8988T (cell line): ENCODE measurements at places on chromosomes 1 and 21.

DNA sequence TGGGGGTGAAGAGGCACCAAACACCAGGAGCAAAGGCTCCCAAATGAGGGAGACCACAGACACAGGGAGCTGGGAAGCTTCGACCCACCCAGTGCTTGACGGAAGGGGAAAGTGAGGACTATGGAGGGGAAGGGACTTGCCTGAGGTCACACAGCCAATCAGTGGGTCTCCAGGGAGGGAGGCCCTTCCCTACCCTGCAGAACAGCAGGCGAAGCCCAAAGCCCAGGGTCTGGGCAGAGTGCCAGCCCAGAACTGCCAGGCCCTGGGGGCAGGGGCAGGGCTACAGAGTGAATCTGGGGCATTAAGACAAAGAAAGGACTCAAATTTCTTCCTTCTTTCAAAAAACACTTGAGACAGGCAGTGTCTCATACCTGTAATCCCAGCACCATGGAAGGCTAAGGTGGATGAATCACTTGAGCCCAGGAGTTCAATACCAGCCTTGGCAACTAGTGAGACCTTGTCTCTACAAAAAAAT is 45.5 kb upstream of the ECE1 start:
- no peak for DNase-seq

DNA sequence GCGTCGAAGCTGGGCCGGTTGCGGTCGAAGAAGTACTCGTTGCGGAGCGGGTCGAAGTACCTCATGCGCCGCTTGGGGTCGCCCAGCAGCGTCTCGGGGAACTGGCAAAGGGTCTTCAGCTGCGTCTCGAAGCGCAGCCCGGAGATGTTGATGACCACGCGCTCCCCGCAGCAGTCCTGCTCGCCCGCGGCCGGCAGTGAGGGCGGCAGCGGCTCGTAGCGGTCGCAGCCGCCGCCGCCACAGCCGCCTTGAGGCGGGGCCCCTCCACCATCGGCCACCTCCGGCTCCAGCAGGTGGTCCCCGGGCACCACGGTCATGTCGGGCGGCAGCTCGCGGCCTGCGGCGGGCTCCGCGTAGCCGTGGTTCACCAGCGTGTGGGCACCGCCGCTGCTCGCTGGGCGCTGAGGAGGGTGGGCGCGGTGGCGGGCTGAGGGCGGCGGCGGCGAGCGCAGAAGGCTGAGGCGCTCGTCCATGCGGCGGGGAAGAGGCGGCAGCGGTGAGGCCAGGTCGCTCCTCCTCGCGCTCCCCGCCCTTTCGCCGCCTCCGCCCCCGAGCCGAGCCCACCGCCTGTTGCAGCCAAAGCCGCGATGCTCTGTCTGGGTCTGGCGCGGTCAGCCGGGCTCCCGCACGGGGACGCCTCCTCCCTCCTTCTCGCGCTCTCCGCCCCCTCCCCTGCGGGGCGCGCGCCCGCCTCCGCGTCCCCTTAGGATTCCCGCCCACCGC is at the start of gene KCNA3:
Gene KCNA3, minus strand, starts transcription at position 604 of the 723 bp plus-strand sequence. Its CDS starts 131 bp downstream, at position 473.
- DNase-seq = no peak

- no peak for DNase-seq
Measured at GRCh38 chr1:178945763-178946266, 74.9 kb upstream of the ANGPTL1 start.

GRCh38 chr1:115347282-115347681 is 9.2 kb upstream of the NGF start:
- DNase-seq = no peak

- peak; percentile 29 for DNase-seq
Measured at GRCh38 chr1:8197493-8198282, 120.2 kb upstream of the SLC45A1 start.

GRCh38 chr1:174358786-174359453 is 88.8 kb upstream of the GPR52 start:
- DNase-seq = no peak

DNA sequence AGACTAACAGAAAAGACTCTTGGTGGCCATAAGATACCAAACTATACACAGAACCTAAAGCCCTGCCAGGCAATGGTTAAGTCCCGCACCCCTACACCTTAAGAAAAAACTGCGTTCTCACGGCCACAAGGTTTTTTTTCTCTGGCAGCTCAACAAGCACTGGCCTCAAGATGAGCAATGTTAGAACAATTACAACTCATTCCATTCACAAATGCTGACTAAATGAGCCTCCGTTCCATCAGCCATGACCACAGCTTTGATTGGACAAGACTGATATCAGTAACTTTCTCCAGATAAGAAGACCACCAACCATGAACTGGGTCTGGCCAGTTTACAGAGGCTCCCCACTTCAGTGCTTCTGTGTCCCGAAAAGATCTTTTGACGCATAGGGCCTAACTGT is 31.9 kb downstream of the SEC16B start:
- DNase-seq = no peak

DNA sequence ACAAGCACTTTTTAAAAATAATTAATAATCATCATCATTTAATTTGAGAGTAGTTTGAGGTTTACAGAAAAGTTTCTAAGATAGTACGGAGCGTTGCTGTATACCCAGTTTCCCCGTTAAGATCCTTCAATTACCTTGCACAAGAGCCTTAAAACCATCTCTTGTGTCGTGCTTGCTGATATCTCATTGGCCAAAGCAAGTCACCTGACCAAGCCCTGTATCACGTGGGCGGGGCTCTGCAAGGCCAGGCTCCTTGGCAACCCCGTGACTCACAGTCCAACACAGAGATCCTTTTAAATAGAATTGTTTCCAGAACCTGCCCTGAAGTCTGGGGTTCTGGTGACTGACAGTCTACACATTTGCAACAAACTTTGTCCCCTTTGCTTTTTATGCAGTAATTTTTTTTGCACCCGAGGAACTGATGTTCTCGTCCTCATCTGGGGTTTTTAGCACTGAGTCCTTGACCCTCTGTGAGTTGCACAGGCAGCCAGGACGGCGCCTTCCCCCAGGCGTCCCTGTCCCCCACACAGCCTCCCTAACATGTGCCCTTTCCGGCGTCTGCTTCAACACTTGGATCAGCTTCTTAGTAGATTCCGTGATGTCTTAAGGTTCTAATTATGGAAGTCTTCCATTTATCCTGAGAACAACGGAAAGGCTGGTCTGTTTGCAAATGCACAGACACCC is 183.3 kb upstream of the TMEM51 start:
- no peak for DNase-seq

GRCh38 chr1:27106561-27107323 is 48.2 kb downstream of the SLC9A1 start:
- no peak for DNase-seq

DNA sequence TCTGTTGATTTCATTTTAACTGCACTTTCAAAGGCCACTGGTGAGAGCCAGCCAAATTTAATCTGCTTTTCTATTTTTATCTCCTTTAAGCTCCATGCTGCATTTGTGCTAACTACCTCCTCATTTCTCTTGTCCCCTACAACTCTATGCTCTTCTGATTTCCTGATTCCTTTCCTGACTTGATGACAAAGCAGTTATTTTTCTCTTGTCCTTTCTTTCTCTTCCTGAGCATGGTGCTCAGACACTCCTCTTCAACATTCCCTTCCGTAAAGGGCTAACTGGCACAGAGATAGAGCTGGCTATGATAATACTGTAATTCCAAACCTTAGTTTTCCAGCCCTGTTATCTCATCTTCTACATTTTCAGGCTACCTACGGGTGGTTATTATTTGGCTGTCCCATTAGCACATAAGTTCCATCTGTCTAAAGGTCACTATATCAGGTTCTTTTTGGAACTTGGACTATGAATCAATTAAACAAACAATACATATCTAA is 6.8 kb upstream of the BCAS2 start:
- no peak for DNase-seq

DNA sequence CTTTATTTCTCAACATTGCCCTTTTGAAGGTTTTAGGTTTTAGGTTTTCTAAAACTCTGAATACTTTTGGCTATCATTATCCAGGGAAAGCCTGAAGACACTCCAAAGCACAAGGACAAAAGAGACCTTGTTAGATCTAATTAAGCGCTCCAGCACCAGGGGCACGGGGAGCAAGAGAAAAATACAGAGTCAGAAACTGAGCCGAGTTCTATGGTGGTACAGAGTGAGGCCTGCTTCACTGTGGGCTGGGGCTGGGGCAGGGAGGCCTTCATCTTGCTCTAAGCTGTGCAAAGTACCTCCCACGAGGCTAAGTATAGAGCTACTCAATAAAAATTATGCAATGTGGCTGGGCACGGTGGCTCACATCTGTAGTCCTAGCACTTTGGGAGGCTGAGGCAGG is 19.7 kb upstream of the RAB4A start:
- no peak for DNase-seq

DNA sequence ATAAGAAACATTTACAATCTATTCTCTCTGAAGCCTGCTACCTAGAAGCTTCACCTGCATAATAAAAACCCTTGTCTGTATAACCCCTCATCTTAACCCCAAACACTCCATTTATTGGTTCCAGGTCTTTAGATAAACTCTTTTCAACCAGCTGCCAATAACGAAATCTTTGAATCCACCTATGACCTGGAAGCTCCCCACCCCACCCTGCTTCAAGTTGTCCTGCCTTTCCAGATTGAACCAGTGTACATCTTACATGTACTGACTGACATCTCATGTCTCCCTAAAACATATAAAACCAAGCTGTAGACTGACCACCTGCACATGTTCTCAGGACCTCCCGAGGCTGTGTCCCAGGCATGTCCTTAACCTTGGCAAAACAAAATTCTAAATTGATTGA is 50.7 kb upstream of the VWA5B1 start:
- no peak for DNase-seq

- DNase-seq = no peak
Measured at GRCh38 chr1:225366552-225366951, 61.3 kb downstream of the LBR start.

- no peak for DNase-seq
Measured at GRCh38 chr21:31675318-31675717, 15.8 kb downstream of the SOD1 start.

- DNase-seq = no peak
Measured at GRCh38 chr21:26782331-26782730, 62.9 kb downstream of the ADAMTS1 start.

GRCh38 chr1:185565302-185565701 is 168.9 kb upstream of the HMCN1 start:
- DNase-seq = no peak

DNA sequence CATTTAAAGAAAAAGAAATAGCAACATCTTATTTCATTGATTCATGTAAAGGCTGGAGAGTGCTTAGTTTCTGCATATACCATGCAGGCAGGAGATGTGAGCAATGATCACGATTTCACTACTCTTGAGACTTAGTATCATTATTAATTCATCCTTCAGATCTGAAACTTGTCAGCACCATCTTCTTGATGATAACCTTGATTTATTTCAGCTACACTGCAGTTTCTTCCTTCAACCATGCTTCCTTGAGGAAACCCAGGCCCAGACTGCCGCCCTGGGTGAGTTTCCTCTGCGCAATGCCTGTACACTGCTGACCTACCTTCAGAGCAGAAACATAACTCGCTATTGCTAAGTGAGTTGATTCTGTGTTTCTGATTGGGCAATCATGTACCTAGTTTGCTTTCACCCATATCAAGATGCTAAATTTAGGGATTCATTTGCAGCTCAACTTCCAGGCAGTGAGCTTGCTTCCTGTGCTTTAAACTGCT is 13.5 kb upstream of the BCL10 start:
- DNase-seq = no peak

- DNase-seq = no peak
Measured at GRCh38 chr1:165807613-165808012, 19.8 kb upstream of the UCK2 start.

GRCh38 chr1:147781056-147781471 is 20.7 kb upstream of the GJA5 start:
- DNase-seq = no peak

DNA sequence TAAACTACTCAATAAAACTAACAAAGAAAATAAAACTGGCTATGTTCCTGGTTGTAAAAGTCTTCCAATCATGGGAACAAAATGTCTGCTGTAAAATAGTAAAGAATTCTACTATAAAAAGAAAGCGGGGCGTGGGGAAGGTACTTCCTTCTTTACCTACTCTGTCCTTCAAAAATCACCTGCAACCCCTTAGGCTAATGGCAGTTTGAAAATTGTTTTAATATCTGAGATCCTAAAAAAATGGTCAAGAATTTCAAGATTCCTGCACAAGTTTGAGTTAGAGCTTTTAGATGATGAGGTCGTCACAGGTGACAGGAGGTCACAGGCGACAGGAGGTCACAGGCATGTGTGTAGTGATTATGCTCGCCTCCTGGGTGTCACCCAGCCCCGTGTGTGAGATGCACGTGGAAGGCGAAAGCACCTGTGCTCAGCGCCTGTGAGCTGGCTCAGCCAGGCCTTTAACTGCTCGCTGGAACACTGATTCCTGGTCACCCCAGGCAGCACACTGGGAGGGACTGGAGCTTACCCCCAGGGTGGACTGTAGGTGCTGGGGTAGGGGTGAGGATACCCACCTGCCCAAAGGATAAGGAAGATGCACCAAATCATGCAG is 18.6 kb upstream of the TMPRSS2 start:
- DNase-seq = no peak

- no peak for DNase-seq
Measured at GRCh38 chr1:154839691-154840090, 30.4 kb downstream of the KCNN3 start.

GRCh38 chr1:201493757-201494617 is 12.9 kb downstream of the CSRP1 start:
- no peak for DNase-seq

- no peak for DNase-seq
Measured at GRCh38 chr1:212162635-212163034, 122.6 kb upstream of the PPP2R5A start.

- DNase-seq = peak; percentile 34
Measured at GRCh38 chr1:222543817-222544216, 4.1 kb downstream of the HHIPL2 start.

DNA sequence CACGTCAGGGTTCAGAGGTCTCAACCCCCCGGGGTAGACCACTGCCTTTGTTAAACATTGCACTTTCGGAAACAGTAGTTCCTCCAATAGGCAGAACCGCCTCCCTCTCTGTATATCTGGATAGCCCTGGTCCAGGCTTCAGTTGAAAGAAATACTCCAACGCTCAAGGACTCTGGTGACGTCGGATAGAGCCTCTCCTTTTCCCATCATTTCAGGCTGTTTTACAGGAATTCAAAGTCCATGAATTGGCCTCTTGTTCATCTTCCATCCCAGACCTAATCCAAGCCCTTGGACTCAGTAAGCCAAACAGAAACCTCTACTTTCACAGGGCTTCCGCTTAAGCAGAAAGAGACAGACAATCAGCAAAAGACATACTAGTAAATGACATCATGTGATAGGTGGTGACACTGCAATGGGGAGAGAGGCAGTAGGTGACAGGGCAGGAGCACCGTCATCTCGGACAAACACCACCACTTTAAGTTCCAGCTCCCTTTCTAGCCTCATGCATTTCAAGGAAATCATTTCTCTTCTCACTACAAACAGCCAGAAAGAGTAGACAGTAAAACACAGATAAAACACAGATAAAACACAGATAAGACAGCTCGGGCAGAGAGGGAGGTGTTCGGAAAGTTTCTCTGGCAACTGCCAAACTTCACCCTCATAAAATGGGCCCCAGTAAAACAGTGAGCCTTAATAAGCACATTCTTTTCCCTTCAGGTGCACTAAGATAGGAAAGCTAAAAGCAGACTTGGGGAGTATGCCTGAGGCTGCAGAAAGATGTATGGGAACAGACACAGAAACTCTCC is 2.3 kb upstream of the PLA2G2A start:
- DNase-seq = no peak

- DNase-seq = no peak
Measured at GRCh38 chr1:106995970-106996369, 60.5 kb upstream of the PRMT6 start.
